ENCODE measurements at places on chromosomes 11 and 22.

GRCh38 chr11:102729849-102730815, 5.4 kb upstream of the MMP8 start:
- no peak for DNase-seq

DNA sequence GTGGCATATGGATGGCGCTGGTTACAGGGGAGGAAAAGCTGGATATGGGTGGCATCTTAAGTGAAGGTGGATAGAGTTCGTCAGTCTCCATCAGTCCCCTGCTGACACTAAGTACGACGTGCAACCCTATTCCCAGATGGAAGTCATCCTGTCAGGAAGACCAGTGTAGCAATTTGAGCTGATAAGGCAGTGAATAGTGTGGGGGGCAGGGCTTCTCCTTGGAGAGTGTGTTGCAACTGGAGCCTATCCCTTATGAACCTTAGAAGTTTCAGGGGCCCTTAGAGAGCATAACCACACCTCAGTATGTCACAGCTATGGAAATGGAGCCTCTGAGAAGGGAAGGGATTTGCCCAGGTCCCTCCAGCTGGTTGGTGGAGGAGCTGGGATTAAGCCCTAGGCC, 36.1 kb upstream of the ANKK1 start:
- DNase-seq, result no peak

DNA sequence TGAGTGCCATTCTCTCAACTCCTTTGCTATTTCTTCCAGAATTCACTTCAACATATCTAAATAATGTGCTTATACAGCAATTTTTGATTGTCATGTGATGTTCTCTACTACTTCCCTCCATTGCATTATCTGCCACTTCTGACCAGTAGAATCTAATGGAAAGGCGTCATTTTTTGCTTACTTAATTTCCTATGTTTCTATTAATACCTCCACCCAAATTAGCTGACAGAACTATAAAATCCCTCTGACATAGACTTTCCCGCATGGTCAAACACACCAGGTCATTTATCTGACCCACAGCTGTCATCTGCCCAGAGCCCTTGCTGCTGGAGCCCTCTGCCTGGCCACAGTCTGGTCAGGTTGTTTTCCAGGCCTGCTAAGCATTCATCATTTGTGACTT, 258.6 kb upstream of the NARS2 start:
- DNase-seq, result no peak

DNA sequence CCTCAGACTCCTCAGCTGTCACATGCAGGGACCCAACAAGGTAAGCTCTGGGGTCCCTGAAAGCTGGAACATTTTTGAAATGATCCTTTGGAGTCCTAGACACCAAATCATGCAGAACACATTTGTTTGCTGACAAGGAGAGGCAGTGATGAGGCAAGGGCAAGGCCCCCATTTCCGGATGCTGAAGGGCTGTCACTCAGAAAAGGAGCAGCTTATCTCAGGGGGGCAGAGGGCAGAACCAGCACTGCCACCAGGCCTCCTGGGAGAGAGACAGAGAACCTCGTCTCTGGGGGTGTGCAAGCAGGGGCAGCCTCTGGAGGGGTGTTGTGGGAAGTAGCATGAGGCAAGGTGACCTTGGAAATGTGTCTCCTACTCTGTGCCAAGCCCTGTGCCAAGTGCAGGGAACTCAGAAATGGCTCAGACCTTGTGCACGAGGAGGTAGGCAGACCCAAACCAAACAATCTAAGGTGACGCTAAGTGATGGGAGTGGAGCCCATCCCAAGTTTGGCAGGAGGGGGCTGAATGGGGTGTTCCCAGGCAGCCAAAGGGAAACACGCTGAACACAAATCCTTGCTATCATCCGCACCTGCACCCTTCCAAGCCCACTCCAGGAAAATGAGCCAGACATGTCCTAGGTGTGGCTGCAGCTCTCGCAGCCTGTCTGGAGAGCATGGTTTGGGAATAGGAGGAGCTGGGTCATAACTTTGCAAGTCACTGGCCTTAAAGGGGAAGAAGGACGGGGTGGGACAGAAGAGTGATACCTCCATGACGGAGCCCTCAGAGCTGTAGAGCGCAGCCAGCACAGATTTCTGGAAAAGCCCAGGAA, 94.2 kb downstream of the PDE2A start:
- no peak for DNase-seq

DNA sequence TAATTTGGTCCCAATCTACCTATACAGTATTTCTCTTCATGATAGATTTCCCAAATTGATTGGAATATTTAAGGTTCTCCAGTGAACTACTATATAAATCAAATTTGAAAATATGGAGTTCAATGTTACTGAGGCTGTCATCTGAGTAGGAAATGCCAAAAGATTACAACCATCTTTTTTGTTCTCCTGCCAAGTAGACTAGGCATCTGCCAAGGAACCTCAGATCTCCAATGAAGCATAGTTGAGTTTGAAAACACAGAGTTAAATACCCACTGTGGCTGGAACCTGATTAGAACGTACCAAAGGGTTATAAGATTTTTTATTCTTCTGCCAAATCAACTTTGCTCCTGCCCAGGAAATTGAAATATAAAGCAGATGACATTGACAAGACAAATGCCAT, 330.9 kb downstream of the CNTN5 start:
- no peak for DNase-seq

All from NCI-H2029 (cell line).